Stimulated activated CD8-positive, alpha-beta memory T cell treated with anti-CD3 and anti-CD28 coated beads, Interleukin-4, amount 100 ng/mL, for 1 hour (primary cell): ENCODE measurements at places on chromosomes 11 and 22.

DNA sequence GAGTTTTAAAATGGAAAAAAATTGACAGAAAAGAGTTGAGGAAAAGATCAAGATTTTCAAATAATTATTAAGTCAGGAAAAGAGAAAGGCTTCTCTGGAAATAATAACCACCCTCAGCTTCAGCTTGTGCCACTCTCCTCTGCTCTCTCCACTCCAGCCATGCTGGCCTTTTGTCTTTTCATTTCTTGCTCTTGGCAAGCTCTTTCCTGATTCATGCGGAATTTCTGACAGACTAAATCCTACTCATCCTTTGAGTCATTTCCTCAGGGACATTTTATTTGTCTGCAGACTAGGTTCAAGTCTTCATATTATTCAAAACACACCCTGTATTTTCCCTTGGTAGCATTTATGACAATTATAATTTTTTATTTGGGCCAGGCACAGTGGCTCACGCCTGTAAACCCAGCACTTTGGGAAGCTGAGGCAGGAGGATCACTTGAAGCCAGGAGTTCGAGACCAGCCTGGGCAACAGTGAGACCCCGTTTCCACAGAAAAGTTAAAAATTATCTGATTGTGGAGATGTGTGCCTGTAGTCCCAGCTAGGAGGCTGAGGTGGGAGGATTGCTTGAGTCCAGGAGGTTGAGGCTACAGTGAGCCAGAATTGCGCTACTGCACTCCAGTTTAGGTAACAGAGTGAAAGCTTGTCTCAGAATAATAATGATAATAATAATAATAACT lies 7.8 kb upstream of the P4HA3 start:
- DNase-seq = no peak

GRCh38 chr11:77046060-77046501 lies 11.9 kb downstream of the B3GNT6 start:
- DNase-seq = peak; percentile 23

DNA sequence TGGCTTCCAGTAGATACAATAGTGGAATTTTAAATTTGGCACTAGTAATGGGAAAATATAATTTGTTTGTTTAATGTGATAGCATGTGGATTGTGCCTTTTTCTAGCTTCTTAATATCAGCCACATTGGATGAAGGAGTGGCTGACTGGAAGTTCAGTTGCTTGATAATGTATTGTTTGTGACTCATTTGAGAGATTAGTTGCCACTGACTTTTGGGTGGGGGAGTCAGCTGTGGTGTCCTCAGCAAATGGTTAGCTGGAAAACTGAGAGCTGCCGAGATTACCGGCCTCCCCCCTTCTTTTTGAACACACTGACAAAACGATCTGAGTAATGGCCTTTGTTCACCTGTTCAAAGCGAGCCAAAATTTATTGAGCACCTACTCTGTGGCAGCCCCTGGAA lies 5.5 kb downstream of the JAM3 start:
- DNase-seq = no peak

- no peak for DNase-seq
These were observed 59.5 kb downstream of the TNRC6B start for GRCh38 chr22:40237241-40237640.

DNA sequence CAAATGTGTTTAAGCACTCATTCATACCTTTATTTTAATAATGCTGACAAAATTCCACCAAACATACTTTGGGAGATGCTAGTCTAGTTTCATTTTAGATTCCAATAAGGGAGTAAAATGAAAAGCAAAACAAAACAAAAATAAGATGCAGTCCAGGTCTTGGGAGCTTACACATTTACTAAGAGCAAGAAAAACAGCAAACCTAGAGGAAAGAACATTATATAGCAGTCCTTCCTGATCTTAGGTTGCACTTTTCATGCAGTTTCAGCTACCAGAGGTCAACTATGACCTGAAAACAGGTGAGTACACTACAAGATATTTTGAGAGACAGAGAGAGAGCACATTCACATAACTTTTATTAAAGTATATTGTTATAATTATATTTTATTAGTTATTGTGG lies 1100.9 kb downstream of the DLG2 start:
- no peak for DNase-seq

DNA sequence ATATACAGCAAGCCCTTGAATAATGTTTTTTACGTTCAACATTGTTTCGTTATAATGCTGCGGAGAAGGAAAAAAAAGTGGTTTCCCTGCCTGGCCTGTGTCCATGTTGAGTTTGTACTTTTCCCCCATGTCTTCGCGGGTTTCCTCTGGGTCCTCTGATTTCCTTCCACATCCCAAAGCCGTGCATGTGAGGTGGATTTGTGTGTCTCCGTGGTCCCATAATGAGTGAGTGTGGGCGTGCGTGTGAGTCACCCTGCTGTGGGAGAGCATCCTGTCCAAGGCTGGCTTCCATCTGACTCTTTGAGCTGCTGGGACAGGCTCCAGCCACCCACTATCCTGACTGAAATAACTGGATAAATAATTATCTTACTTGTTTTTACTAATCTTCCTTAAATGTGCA lies 29.6 kb upstream of the SNX19 start:
- no peak for DNase-seq

DNA sequence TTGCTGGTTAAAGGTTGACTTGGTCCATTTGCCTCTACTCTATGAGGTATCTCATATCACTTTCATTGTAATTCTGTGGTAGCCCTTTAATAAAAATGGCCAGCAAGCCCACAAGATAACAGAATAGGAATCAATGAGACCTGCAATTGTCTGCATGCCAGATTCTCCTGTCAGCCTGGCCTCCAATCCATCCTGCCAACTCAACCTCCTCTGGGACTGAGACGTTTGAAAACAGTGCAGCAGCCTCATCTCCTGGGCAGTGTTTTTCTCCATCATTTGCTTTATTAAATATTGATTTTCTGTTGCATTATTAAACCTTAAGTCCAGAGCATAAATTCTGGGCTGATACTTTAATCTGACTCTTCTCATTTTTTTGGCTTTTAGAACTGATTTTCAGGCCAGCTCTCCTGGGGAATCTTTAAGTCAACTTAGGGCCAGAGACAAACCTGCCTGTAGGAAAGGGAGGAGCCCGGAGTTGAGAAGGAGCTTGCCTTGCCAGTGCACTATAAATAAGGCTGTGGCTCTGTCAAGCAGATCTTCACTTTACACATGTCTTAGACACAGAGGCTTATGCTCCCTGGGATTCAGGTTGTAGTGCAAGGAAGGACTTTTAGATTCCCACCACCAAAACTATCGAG lies 798.0 kb downstream of the NTM start:
- no peak for DNase-seq

GRCh38 chr11:131817687-131818188 lies 447.3 kb downstream of the NTM start:
- DNase-seq = no peak
